Astrocyte of the hippocampus (primary cell): ENCODE measurements at places on chromosomes 6 and 20.

DNA sequence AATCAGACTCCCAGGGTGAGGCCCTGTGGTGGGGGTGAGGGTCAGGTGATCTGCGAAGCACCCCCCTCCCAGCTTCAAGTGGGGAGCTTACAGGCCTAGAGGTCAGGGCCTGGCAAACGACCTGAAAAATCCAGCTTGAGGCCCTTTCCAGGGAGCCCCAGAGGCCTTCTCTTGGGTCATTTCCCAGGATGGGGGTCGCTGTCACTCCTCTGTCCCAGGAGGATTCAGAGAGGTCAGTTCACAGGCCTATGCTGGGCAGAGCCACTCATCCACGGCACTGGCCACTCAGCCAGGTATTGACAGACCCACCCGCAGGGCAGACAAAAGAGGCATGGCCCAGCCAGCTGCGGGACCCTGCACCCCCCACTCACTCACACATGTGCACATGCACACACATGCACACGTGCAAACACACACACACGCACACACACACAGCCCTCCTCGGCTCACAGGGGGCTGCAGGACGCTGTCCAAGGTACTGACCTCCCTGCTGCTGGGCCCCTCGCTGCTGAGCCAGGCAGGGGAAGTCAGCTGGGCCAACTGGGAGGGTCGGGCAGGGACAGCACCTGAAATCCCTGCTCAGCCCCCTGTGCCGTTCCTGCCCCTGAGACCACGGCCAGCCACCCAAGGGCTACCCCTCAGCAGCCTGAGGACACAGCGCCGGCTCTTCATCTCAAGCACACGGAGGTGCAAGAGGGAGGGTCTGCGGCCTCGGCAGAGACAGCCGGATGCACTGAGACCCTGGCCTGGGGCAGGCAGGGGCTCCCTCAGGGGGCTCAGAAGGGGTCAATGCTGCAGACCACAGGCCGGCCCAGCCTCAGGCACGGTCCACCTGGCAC lies 113.8 kb downstream of the TAF4 start:
- peak; percentile 74 for DNase-seq

- DNase-seq = no peak
These were observed 363.6 kb upstream of the POU3F2 start for GRCh38 chr6:98470821-98471220.

GRCh38 chr6:46776070-46776712 lies 17.0 kb upstream of the MEP1A start:
- DNase-seq = no peak

GRCh38 chr6:154039231-154039842 lies at the start of gene OPRM1:
Gene OPRM1 (plus strand): TSS chr6:154039240. CDS start chr6:154039545, 305 bp downstream.
- peak; percentile 89 for DNase-seq

DNA sequence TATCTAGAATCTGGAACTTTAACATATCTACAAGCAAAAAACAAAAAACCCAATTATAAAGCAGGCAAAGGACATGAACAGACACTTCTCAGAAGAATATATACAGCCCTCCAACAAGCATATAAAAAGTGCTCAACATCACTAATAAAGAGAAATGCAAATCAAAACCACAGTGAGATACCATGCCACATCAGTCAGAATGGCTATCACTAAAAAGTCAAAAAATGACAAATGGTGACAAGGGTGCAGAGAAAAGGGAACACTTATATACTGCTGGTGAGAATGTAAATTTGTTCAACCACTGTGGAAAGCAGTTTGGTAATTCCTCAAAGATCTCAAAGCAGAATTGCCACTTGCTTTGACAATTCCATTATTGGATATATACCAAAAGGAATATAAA lies 215.0 kb upstream of the EYS start:
- no peak for DNase-seq

DNA sequence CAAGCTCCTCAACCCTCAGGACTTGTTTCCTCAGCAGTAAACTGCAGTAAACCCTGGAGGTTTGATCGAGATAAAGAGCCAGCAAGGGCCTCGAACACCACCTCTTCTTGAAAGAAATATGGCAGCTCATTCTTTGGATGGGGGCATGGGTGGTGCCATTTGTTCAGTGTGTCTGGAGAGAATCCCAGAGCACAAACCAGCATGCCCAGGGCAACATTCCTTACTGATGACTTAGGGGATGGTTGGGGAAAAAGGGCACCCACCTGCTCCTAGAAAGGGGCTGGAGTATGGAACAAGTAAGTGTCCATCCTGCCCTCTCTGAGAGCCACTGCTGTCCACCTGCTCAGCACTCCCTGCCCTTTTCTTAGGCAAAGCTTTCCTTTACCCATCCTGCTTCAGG lies 31.3 kb upstream of the ZFAND3 start:
- DNase-seq = no peak

- no peak for DNase-seq
These were observed 117.8 kb downstream of the PXDC1 start for GRCh38 chr6:3633711-3634110.

- DNase-seq = no peak
These were observed 15.7 kb downstream of the SLC22A1 start for GRCh38 chr6:160137130-160137988.

DNA sequence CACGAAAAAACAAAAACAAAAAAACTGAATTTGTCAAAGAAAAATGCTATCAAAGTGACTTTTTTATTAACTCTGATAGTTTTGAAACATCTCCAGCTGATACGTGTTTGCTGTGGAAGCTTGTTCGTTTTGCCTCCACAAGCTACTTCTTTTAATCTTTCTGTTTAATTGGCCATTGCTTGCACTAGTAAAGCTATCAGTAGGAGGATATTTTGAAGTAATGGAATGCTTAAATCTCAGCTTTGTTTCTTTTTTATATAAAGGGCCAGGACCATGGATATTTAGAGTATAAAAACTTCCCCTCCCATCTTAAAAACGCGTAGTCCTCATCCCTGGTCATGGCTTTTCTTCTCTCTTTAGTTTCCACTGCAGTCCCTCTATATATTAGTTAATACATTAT lies 344.0 kb downstream of the NKAIN2 start:
- DNase-seq = no peak

- DNase-seq = peak; percentile 51
These were observed 27.1 kb downstream of the MRPL14 start for GRCh38 chr6:44100088-44100550.

GRCh38 chr6:63565058-63565726 lies 7.1 kb upstream of the LOC128125822 start:
- DNase-seq = no peak

DNA sequence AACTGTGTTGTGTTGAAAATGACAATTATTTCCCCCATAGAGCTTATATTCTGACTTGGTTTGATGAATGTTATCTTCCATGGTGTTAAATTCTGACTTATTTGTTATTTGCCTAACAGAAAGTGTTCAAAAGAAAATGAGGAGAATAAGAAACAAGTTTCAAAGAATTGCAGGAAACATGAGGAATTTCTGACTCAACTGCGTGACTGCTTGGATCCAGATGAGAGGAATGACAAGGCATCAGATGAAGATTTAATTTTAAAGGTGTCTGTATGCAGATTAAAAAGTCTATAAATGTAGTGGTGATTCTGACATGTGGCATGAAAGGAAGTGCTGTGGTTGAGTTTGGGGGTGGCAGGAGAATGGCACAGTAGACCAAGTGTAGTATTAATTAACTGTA lies 50.6 kb downstream of the CCDC170 start:
- no peak for DNase-seq

DNA sequence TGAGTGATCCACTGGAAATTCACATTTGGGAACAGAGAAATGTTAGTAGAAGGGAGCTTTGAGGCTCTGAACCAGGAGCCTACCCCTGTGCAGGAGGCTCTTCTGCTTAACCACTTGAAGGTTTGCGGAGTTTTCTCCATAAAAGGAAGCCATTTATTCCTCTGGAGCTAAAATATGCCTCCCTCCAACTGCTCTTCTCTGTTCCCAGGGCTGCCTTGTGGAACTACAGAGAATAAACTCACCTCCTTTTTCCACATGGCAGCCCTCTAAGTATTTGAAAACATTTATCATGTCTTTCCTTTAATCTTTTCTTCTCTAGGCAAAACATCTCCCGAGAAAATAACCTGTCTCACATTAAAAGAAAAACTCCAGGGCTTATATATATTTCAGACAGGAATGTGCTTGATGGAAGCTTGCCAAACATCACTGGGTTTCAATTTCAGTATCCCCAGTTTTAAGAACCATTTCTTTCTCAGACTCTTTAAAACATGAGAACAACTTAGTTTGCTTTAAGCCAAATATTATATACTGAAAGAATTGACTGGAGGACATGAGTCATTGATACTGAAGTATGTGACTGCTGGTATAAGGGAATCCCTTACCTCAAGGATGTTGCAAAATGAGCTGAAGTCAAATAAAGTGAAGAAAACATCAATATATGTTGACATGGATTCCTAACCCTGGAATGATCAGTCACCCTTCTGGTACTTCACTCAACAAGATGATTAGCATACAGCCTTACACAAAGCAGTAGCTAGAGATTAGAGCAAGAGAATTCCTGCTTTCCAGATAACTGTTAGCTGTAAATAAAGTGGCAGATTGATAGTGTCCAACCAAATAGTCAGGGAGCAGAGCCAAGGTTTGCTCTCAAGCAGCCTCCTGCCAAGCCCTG lies 74.0 kb downstream of the ZBTB2 start:
- DNase-seq = peak; percentile 70

GRCh38 chr6:101302593-101302992 lies 90.9 kb upstream of the GRIK2 start:
- no peak for DNase-seq

DNA sequence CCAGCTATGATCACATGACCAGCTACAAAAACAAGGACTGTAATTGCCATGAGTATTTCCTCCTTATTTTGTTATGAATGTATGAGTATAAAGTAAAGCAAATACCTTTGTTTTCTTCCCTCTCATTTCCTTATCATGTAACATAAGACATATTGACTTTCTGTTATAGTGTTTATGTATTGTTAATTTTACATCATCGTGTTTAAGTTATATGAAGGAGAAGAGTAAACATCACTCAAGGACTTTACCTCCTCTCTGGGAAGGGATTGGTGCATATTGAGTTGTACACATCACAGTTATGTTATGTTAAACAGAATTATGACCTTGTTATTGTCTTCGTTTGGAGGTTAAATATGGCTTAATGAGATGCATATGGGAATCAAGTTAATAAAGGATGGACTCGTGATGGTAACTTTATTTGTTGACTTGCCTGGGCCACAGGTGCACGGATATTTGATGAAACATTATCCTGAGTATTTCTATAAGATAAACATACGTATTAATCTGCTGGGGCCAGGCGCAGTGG lies 57.3 kb upstream of the CNKSR3 start:
- DNase-seq = no peak

GRCh38 chr20:21508230-21509078 lies 5.4 kb downstream of the NKX2-2 start:
- no peak for DNase-seq

GRCh38 chr20:911882-912600 lies 4.1 kb downstream of the ANGPT4 start:
- no peak for DNase-seq

- no peak for DNase-seq
These were observed 268.0 kb downstream of the LRFN2 start for GRCh38 chr6:40319124-40319523.

- no peak for DNase-seq
These were observed 23.4 kb upstream of the SLCO4A1 start for GRCh38 chr20:62618611-62619529.

- DNase-seq = no peak
These were observed 40.4 kb downstream of the UNC5CL start for GRCh38 chr6:40998661-40999060.

- DNase-seq = no peak
These were observed 877 bp downstream of the ENPP4 start for GRCh38 chr6:46130666-46131065.

DNA sequence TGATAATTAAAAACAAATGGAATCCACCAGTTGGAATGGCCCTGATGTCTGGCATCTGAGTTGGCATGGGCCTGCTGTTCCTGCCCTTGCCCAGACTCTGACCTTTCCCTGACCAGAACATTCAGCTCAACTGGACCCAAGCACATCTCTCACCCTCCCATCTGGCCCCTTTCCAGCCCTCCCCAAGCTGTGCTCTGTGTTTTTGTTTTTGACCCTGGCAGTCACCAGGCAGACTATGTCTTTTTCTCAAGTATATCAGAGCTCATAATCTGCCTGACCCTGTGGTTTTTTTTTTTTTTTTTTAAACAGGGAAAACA lies 117.6 kb downstream of the TRDN start:
- peak; percentile 7 for DNase-seq

GRCh38 chr6:125932451-125932795 lies 24.1 kb upstream of the HINT3 start:
- DNase-seq = no peak

GRCh38 chr20:61596687-61597330 lies 344.7 kb downstream of the CDH4 start:
- no peak for DNase-seq

GRCh38 chr6:125742024-125742423 lies 7.4 kb upstream of the HEY2 start:
- DNase-seq = no peak

DNA sequence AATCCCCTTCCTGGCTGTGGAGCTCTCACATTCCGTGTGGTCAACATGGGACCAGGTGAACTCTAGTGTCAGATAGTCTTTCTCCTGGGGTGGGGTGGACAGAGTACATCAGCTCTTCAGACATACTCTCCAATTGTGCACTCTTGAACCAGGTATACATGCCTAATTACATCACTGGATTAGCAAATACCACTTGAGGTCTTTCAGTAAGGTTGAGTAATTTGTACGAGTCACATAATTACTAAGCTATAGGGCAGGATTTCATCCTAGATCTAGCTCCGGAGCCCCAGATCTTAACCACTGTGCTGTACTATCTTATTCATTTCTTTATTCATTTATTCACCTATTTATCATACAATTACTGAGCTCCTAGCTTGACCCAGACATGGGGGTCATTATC lies 821.3 kb downstream of the TFAP2A start:
- DNase-seq = no peak

- no peak for DNase-seq
These were observed 442.4 kb upstream of the SOX4 start for GRCh38 chr6:21151119-21151518.

DNA sequence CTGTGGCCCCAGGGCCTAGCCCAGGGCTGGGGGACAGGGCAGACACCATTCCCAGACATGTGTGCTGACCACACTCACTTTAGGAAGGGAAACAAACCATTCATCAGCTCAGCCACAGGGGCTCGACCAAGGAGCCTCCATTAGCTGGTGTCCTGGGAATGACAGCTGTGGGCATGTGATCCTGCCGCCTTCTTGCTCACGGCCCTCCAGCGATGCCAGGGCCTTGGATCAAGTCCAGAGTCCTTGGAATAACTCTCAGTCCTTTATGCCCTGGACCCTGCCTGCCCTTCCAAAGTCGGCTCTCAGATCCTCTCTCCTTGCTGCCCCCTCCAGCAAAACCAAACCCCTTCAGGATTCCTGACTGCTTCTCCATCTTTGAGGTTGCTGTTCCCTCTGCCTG lies 165.0 kb upstream of the RNF24 start:
- DNase-seq = no peak

- DNase-seq = peak; percentile 98
These were observed 100.0 kb downstream of the DST start for GRCh38 chr6:56542364-56543331.
